ENCODE measurements at places on chromosomes 5 and 9. TPM values are rescaled to one million over a fixed set of nuclear protein-coding genes. Genes with fewer than 3 reads are reported as not detected.

The POU5F2 gene
- total RNA-seq, result 1.3 TPM

The SPOCK1 gene
- total RNA-seq, result 7.7 TPM

The CDH10 gene
- 8.9 TPM for total RNA-seq

The STPG3 gene
- not detected for total RNA-seq

- no peak for DNase-seq
- H3K4me1 ChIP-seq, result no peaks in the 10 kb centered on the region
- no peaks in the 10 kb centered on the region for H3K36me3 ChIP-seq
- H3K4me3 ChIP-seq, result no peak overlapping the region
Observed at GRCh38 chr5:111348661-111349329, 124.6 kb downstream of the CAMK4 start.

DNA sequence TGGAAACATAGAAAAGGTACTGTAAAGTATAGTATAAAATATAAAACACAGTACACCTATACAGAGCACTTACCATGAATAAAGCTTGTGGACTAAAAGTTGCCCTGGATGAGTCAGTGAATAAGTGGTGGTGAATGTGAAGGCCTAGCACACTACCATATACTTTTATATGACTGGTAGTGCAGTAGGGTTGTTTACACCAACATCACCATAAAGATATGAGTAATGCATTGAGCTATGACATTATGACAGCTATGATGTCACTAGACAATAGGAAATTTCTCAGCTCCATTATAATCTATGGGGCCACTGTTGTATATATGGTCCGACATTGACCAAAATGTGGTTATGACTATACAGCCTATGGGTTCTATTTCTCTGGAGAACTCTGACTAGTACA, 291.8 kb upstream of the ACTBL2 start:
- peaks cover 28% of the 10 kb centered on the region for H3K4me1 ChIP-seq
- H3K27me3 ChIP-seq, result no peaks in the 10 kb centered on the region

GRCh38 chr9:87748881-87749280, 23.0 kb downstream of the CTSL start:
- H3K36me3 ChIP-seq, result no peaks in the 10 kb centered on the region
- no peak for DNase-seq
- no peaks in the 10 kb centered on the region for H3K4me1 ChIP-seq

- H3K4me3 ChIP-seq, result no peak overlapping the region
- no peaks in the 10 kb centered on the region for H3K27me3 ChIP-seq
- H3K27ac ChIP-seq, result no peak overlapping the region
- no peaks in the 10 kb centered on the region for H3K4me1 ChIP-seq
Observed at GRCh38 chr5:118593003-118593328, 395.4 kb downstream of the DTWD2 start.

DNA sequence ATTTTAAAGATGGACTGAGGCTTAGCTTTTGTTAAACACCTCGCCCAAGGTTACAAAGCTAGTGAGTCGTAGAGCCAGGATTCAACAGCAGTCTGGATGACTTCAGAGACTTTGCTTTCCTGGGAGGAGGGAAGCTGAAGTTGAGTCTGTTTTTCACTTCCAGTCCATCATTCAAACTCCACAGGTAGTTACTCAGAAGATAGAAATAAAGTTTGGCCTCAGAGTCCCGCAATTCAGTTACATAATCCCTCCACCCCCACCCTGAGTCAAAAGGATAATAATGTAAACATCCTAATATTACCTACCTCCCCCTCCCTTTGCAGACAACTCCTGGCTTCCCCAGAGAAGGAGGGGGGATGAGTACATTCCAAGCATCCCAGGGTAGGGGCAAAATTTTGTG, 8.1 kb downstream of the HBEGF start:
- H3K4me1 ChIP-seq, result no peaks in the 10 kb centered on the region
- no peak overlapping the region for H3K4me3 ChIP-seq
- H3K27ac ChIP-seq, result no peak overlapping the region
- no peaks in the 10 kb centered on the region for H3K27me3 ChIP-seq
- no peaks in the 10 kb centered on the region for H3K36me3 ChIP-seq

DNA sequence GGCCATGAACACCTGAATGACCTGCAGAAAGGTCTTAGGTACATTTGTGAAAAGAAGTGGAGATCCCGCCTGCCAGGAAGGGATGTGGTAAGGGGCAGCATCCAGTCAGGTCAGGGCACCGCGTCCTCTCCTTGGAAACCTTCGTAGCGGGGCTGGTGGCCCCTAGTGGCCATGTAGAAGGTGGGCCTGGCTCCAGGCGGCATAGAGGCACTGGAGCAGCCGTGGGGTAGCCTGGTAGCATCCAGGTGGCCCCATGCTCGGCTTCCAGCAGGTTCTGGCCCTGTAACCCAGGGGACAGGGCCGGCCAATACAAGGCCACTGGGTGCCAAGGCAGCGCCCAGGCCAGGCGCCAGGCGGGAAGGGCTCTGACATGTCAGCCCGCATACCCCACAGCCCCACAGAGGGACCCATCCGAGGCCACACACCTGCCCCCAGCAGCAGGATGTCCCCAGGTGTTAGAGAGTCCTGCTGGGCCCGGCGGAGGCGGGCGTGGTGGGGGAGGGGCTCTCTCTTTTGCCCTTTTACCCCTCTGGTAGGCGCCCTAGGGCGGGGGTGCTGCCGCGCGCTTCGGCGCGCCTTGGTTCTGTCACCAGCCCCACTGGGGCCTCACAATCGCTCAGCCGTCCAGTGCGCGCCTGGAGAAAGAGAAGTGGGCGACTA, 58.3 kb upstream of the SPATA31E1 start:
- no peaks in the 10 kb centered on the region for H3K36me3 ChIP-seq
- no peak for DNase-seq
- H3K4me3 ChIP-seq, result no peak overlapping the region
- H3K27me3 ChIP-seq, result no peaks in the 10 kb centered on the region
- H3K27ac ChIP-seq, result no peak overlapping the region

DNA sequence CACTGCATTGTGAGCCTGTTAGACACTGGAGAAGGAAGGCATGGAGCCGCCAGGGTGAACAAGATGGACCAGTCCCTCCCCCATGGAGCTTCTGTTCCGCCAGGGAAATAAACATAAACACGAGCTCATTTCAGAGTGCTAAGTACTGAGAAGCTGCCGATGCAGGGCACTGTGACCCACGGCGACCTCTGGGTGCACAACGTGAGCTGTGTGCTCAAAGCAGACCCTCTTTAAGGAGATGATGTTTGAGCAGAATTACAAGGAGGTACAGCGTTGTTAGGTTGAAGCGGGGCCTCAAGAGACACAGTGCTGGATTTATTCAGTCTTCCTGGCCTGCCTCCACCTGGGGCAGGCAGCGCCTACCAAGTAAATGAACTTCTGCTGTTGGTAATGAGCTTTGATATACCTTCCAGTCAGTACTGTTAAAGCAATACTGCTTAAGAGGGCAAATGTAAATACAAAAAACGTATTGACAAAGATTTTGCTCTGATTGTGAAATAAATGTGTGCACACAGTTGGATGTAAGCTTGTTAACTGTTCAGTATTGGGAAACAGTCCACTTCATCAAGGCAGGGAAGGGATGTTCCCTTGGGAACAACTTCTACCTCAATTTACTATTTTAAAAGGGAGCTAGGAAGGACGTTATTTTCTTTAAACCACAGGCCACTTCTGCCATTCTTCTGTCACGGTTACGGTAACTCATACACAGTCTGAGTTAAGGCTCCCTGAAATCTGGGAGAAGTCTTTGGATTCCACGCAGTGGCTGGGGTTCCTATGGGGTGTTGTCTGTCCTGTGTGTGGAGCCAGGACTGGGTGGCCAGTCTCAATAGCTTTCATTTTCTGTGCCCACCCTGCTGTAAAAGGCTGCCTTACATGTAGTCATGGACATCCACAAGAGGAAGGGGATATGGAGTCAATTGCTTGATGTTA, 48.9 kb upstream of the DMRT1 start:
- H3K36me3 ChIP-seq, result no peaks in the 10 kb centered on the region
- no peak overlapping the region for H3K27ac ChIP-seq
- DNase-seq, result no peak
- H3K27me3 ChIP-seq, result no peaks in the 10 kb centered on the region
- no peak overlapping the region for H3K4me3 ChIP-seq
- H3K4me1 ChIP-seq, result no peaks in the 10 kb centered on the region

All from hepatocyte (in vitro differentiated cells).